ENCODE measurements at places on chromosomes 13 and 19.

GRCh38 chr13:70203661-70204229, 95.5 kb upstream of the KLHL1 start:
- no peak for DNase-seq

- DNase-seq = no peak
Observed at GRCh38 chr13:109401891-109402290, 384.5 kb downstream of the IRS2 start.

DNA sequence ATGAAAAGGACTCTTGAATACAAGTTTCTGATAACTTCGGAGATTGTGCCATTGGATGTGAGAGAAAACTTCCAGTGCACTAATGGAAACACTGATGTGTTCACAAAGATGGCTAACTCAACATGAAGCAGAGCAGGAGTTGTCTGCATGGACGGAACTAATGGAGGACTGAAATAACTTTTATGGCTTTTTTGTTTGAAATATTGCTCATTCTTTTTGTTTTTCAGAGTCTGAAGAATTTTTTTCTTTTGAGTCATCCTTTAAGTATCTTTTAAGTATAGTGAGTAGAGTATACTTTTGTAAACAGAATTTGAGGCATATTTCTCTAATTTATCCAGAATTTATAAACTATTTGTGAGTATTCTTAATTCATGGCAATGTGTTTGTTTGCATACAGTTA, 25.7 kb downstream of the CRYL1 start:
- no peak for DNase-seq

- DNase-seq = no peak
Observed at GRCh38 chr13:46198696-46199193, 13.0 kb upstream of the LRRC63 start.

- no peak for DNase-seq
Observed at GRCh38 chr13:112209266-112209665, 142.3 kb downstream of the SOX1 start.

Data from hematopoietic multipotent progenitor cell (in vitro differentiated cells).